ENCODE measurements at places on chromosomes 5 and 9.

DNA sequence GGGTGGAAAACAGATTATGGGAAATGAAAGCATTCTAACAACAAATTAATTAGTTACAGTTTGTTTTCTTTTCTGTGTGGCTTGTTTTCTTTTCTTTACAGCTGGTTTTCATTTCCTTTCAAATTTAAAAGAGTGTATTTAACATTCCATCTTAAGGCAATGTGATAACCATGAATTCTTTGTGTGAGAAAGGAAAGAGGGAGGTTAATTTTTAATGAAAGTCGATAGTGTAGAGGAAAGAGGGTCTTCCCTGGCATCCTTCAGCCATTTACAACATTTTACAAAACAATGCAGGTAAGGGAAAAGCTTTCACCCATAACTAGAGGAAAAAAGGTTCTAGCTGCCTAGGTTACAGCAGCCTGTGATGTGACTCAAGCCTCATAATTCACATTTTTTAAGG lies 43.9 kb upstream of the IL33 start:
- DNase-seq = no peak

- no peak for DNase-seq
Observed at GRCh38 chr5:55905251-55905650, 54.1 kb downstream of the IL31RA start.

- DNase-seq = no peak
Observed at GRCh38 chr5:179863449-179864085, 5.0 kb upstream of the MRNIP start.

- DNase-seq = no peak
Observed at GRCh38 chr5:115439042-115439441, 105.5 kb downstream of the FEM1C start.

DNA sequence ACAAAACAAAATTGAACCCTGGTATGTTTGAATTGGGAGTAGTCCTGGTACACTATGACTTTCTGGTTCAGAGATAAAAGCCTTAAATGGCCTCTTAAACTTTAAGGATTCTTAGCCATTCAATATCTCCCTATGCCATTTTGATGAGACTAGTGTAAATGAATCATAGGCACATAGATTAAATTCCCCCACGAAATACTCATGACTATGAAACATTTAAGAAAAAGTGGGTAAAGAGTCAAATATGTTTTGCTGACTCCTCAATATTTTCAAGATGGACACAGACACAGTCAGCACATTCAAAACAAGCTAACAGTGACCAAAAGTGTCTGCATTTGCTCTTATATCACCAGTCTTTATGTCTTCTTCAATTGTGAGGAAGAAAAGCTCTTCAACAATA lies 278.3 kb downstream of the PDE4D start:
- no peak for DNase-seq

DNA sequence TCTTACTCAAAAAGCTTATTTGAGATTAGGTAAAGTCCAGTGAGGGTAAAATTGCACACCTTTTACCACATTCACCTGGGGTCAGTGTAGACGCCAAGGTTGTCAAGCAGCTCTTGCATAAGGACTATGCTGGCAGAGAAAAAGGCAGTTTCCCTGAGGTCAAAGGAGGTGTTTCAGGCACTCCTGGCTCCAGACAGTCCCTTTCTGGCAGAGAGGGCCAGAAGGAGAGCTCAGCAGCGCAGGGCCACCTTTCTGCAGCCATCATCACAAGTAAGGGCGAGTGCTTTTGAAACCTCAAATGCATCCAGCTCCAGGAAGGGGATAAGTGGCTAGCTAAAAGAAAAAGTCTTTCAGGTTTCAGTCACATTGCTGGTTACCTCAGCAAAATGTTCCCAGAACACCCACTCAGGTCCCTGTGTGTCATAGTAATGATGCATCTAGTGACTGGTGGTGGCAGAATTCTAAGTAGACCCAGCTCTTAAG lies 16.7 kb upstream of the IL13 start:
- no peak for DNase-seq

DNA sequence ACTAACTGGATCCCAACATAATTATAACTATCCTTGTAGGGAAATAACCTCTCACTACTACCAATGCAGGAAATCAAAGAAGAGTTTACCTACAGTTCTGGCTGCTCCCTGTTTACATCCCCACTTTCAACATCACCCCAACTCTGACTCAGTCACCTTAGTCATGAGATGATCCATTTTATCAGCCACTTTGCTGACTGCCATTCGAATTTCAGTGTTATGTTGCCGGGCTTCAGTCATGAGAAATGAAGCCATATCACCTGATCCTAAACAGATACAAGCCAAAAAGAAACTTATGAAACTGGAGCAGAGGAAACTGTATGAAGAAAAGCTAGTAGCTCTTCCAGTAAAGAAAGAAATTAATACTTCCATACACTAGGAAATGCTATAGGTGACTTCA lies 33.7 kb downstream of the SLC31A2 start:
- no peak for DNase-seq

- DNase-seq = no peak
Observed at GRCh38 chr5:9370256-9370655, 175.6 kb downstream of the SEMA5A start.

DNA sequence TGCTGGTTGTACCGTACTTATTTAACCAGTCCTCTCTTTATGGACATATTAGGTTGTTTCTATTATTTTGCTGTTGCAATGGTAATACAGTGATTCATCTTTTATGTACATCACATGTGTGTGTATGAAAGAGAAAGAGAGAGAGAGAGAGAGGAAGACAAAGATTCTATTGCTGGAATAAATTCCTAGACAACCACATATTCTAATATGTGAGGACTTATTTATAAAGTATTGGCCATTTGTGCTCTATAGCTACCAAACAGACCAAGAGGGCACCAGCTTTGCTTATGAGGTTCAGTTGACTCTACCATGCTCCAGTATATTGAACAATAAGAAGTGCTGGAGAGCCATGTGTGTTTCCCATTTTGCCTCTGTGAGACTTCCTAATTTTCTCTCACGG lies 513.5 kb downstream of the DMAC1 start:
- DNase-seq = no peak

GRCh38 chr9:130932255-130933079 lies 6.6 kb downstream of the FIBCD1 start:
- DNase-seq = no peak

- no peak for DNase-seq
Observed at GRCh38 chr5:151181818-151182523, 24.4 kb upstream of the ANXA6 start.

GRCh38 chr5:143898381-143898780 lies 86.4 kb downstream of the HMHB1 start:
- no peak for DNase-seq

DNA sequence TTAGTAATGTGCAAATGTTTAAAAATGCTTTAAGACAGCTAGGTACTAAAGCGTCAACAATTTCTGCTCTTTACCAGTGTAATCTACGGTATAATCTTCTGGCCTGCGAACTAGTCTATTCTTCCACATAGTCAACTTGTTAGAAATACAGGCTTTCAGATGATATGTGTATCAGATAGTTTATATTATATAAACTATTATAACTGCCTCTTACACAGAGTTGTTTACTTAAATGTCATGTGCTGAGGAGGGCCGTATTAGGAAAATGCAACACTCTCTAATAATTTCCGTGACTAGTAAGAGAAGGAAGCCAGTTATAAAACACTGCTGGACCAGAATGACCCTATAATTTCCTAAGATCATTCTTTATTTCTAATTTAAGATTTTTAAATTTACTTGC lies 63.6 kb downstream of the WDR41 start:
- no peak for DNase-seq

DNA sequence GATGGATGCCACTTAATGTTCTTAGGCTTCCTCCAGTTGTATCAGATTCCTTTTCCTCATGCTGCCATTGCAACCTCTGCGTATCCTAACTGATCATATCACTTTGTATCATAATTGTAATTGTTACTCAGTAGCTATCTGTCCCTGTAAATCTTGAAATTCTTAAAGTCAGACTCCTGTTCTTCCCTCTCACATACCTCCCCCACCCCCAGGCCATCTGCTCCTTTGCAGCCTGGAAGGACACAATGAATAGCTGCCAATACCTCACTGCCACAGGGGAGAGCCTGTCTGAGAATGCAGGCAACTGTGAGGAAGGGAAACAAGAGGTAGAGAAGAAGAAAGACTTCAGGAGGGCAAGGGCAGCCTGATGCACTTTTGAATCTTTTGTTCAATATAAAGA lies 228.5 kb downstream of the ENC1 start:
- DNase-seq = no peak

DNA sequence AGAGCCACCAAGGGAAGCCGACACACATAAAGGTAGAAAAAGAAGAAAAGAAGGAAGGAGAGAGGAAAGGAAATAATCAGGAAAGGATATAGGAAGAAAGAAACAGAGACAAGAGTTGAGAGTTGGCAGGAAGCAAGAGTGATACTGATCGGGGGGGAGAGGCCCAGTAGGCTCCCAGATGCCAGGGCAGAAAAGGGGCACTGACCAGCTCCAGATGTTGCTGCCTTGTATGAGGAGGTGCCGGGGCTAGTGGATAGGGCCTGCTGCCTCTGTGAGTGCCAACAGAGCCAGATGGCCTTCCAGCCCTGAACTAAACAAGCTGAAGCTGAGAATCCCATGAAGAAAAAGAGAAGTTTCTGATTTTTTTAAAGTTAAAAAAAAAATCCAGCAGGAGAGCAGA lies 82.0 kb upstream of the TRIM32 start:
- DNase-seq = no peak

- no peak for DNase-seq
Observed at GRCh38 chr5:144122641-144123040, 47.8 kb downstream of the YIPF5 start.

GRCh38 chr9:94665613-94666012 lies 26.3 kb upstream of the FBP1 start:
- no peak for DNase-seq

DNA sequence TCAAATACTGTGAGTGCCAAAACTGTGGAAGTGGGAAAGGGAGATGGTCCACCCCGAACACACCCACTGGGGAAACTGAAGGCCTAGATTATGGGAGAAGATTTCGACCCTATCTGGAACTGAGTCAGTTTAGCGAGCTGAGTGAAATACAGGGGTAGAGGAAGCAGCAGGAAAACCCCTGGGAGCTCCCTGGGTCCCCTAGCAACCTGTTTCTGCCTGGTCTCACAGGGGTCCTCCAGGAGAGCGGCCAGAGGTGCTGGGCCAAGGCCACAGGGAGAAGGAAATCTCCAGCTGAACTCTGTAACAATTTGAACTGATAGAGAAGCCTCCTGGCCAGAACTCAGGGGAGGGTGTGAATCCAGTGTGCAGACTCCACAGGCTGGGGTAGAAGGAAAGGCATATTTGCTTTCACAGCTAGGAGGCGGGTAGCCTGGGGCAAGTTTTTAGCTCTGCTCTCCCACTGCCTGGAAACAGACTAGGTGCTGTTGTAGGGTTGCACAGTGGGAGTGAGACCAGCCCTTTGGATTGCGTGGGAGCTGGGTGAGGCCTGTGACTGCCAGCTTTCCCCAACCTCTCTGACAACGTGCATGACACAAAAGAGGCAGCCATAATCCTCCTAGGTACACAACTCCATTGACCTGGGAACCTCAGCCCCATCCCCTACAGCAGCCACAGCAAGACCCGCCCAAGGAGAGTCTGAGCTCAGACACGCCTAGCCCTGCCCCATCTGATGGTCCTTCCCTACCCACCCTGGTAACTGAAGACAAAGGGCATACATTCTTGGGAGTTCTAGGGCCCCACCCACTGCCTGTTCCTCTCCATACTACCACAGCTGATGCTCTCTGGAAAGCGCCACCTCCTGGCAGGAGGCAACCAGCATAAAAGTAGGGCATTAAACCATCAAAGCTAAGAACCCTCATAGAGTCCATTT lies 78.8 kb upstream of the GPBP1 start:
- no peak for DNase-seq

DNA sequence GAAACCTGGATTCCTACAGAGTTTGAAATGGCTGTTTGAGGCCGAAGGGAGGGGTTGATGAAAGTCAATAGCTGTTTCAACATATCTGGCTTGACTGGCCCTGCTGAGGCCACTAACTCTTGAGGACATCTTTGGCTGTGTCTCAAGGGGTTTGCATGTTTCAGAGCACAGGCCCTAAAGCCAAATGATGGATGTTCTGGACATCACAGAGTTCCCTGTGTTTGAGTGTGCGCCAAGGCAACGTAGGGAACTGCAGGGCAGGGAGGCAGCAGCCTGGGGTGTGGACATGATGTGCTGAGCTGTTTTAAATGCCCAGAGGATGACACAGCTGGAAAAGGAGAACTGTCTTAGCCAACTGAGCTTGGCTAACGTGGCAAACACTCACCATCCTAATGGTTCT lies 89.6 kb downstream of the RAPGEF1 start:
- DNase-seq = no peak

- DNase-seq = no peak
Observed at GRCh38 chr5:964821-965220, 43.8 kb upstream of the NKD2 start.

DNA sequence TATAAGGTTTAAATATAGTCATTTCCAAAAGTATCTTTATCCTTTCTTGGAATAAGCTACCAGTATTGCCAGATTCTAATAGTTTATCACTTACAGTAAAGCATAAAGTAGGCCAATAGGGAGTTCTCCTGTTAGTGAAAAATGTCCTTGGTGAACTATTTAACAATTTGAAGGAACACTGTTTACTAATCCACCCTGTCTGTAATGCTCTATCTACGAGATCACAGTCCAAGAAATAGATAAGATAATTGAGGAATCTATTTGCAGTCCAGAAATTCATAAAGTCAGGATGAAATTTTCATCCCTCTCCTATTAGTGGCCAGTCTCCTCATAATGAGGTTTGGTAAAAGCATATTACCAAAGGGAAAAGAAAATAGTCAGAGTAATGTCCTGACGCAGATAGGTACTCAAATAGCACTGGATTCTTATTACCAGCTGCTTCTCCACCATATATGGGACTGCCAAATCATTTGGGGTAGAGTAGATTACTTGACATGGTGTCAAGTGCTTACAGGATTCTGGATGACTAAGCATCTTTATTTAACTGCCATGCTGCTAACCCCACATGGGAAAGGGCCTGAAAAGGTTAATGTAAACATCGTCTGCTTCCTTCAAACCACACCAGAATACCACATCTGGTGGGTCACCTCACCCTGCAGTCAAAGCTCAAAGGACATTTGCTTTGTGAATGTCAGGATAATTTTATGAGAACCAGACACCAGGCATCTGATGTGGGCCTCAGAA lies 808.1 kb downstream of the EFNA5 start:
- DNase-seq = no peak

DNA sequence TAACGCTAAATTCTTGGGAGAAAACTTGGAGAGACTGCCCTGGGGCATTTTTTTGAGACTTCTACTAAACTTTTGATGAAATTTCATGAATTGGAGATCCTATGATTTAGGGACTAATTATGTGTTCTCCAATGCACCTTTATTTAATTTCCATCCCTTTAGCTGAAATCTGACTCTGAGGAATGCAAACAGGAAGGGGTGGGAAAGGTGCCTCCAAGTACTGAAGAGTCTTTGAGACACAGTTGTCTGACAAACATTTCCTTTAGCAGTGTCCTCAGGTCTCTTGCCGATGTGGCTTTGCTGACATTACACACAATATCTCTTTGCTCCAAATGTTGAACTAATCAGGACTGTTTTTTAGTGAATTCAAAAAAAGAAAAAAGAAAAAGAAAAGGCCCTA lies 76.9 kb downstream of the LIX1 start:
- DNase-seq = no peak

- DNase-seq = no peak
Observed at GRCh38 chr5:111999286-111999685, 242.3 kb upstream of the NREP start.
